ENCODE measurements at places on chromosomes 6 and 20.

GRCh38 chr6:18720075-18720474 is 332.9 kb downstream of the RNF144B start:
- DNase-seq, result no peak

GRCh38 chr6:49522710-49523593 is 23.2 kb downstream of the GLYATL3 start:
- no peak for DNase-seq

- DNase-seq, result peak; percentile 36
These were observed 54.1 kb upstream of the TPD52L1 start for GRCh38 chr6:125099211-125100073.

DNA sequence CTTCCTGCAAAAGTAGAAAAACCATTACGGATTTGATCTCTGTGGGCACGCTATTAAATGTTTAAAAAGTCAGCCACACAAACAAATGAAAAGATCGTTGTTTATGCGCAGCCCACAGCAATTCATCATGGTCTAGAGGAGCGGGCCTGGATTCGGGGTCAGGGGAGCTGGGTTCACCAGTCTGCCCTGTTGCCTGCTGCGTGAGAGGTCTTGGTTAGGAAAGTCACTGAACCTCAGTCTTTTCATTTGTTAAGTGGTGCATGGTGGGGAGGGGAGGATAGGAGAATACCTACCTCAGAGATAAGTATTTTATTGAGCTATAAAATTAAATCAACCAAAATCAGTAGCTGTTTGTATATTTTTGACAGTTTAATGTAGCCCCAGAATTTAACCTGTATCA is 47.3 kb upstream of the FYN start:
- no peak for DNase-seq

DNA sequence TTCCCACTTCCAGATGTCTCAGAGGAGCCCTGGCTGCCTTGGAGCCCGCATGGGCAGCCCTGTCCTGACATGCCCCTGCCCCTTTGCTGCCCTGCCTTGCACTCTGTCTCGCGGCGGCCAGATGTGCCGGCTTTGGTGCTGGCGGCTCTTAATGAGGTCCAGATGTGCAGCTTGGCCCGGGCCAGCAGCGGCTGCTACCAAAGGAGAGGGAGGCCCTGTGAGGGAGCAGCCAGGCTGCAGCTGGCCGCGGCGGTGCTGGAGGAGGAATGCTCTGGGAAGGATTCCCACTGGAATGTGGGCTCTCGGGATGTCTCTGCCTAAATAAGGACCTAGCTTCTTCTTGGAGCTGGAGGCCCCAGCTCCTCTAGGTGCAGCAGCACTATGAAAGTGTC is 72.4 kb downstream of the FGD2 start:
- DNase-seq, result no peak

GRCh38 chr20:63163596-63164483 is 52.1 kb downstream of the YTHDF1 start:
- DNase-seq, result no peak

DNA sequence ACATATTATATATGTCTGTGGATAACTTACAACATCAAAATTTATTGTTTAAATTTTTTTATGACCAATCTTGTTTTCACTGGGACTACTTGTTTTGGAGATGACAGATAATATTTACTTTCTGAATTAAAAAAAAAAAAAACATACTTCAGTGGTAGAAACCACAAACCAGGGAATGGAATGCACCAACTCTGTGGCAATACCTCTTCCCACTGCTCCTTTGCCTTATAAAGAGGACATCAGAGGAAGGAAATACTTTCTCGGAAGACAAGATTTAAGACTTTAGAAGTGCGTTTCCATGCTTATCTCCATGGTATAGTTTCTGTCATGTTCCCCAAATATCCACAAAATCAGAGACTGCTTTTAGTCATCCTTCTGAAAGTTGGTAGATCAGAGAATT is 1241.1 kb upstream of the EYS start:
- DNase-seq, result no peak

DNA sequence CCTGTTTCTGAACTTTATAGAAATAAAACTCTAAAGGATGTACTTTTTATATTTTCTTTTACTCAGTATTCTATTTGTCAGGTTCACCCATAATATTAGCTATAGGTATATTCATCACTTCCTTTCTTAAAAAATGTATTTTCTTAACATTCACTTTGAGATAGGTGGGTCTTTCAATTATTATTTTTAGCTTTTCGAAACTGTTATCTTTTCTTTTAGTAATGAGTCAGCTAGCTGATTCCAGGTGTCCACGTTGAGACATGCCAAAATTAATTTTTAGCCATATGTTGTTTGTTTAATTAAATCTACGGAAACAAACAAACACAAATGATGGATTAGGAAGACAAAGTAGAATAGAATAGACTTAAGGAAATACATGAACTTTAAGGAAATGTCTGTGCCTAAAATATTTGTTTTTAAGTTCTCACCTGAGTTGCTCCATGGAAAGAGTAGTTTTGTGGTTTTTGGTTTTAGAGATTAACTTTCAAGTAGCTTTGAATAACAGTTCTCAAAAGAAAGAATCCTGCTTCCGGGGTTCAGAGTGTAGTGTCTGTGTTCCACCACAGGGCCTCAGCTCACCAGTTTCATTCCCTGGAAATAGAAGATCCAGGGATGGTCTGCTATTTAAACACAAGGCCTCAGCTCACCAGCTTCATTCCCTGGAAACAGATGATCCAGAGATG is 435.0 kb downstream of the HAO1 start:
- no peak for DNase-seq

GRCh38 chr20:44750081-44750805 is 4.6 kb downstream of the KCNK15 start:
- DNase-seq, result no peak

DNA sequence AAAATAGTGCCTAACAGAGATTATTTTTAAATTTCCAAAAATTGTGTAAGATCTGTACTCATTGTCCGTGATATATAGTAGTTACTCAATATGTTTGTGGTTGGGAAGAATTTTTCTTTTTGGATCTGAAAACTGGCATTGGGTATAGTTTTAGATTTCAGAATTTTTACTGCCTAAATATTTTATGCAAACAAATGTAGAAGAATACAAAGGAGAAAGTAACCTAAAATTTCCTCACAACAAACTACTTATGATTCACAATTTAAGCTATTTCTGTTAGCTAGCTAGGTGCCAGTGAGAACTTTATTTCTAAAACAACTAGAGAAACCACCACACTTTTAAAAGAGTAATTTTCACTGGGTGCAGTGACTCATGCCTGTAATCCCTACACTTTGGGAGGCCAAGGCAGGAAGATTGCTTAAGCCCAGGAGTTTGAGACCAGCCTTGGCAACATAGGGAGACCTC is 38.8 kb downstream of the SESN1 start:
- DNase-seq, result no peak

DNA sequence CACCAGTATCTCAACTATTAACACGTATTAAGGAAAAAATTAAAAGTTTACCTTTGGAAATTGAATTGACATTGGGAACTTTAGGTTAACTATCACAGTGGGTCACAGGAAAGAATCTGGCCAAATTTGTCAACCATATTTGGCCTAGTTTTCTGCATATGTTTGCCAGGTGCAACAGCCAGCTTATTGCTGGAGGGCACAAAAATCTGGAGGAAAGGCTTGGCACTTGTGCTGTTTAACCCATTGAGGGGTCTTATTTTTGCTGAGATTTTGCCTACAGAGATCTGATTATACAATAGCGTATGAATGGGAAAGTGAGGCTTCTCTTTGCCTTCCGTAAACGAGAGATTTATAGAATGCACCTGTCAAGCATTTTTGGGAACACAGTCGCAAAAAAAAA is 190.4 kb downstream of the PRL start:
- no peak for DNase-seq

DNA sequence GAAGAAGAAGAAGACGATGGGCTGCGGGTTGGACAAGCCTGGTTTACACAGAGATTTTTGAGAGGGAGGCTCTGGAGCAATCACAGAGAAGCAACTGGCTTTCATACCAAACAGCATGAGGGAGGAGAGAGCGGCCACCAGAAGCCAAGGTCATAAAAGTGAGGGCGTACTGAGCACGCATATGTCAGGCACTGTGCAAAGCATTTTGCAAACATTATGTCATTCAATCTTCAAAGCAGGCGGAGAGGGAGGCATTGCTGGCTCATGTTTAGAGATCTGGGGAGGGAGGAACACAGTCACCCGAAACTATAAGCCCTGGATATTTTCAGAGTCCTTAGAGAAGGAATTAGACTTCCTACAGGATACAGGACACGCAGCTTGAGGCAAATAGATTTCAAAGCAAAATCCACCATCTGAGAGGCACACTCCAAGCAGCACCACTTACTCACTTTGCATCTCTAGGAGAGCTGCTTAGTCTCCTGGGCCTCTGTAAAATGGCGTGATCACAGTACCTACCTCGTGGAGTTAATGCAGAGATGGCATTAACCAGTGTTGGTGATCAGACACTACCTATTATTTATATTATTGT is 24.6 kb downstream of the RAMACL start:
- no peak for DNase-seq

DNA sequence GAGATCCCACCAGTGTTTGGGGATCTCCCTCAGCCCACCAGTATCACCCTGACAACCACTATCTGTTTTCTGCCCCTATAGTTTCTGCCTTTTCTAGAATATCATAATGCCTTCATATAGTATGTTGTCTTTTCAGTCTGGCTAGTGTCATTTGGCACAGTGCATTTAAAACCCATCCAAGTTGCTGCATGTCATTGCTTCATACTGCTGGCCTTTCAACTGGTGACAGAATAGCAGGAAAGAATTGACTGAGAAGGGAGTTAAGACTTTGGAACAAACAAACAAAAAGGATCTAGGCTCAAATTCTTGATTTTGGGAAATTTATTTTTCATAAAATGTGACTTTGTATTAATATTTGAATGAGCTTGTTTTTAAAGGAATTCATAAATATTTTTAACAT is 4.5 kb downstream of the LMBRD1 start:
- DNase-seq, result no peak

GRCh38 chr20:54076259-54076658 is 5.9 kb upstream of the BCAS1 start:
- no peak for DNase-seq

DNA sequence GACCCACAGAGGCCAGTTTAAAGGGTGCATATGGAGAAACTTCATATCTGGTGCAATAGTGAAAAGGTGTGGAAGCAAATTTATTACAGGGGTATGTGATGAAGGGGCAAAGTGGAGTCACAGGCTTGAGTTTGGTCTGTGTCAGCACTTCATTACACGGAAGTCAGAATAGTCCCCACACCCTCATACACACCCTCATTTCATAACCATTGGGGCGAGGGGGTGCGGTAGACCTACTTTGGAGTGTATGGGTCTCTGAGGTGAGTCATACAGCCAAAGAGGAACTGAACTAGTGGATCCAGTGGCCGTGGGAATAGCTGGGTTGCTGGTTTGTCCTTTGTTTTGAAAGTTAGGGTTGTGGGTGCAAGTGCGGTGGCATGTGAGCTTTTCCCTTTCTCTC is 3.3 kb downstream of the TM9SF4 start:
- DNase-seq, result peak; percentile 62

- no peak for DNase-seq
These were observed 336.8 kb downstream of the HDGFL1 start for GRCh38 chr6:22906091-22906549.

DNA sequence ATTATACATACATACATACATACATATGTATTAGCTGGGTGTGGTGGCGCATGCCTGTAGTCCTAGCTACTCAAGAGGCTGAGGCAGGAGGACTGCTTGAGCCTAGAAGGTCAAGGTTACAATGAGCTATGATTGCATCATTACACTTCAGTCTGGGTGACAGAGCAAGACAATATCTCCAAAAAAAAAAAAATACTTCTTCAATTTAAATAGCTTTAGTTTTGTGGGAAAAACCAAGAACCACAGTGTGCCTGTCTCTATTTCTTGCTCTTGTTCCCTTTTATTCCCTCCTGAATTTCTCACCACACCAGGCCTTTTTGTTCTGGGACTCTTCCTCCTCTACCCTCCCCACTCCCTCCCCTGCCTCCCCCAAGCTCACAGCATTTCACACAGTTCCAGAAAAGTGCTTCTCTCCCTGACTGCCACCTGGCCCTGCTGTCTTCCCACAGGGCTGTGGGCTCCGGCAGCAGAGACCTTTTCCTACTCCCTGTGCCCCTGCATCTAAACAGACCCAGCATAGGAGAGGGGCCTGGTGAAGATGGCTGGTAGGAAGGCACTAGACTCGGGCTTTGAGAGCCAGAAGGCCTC is 1.3 kb downstream of the C20orf203 start:
- no peak for DNase-seq

GRCh38 chr6:68679399-68679798 is 44.3 kb downstream of the ADGRB3 start:
- DNase-seq, result no peak

- DNase-seq, result no peak
These were observed 49.5 kb downstream of the ADTRP start for GRCh38 chr6:11729076-11729475.

- DNase-seq, result no peak
These were observed 215.5 kb downstream of the ZDHHC14 start for GRCh38 chr6:157596461-157596860.

DNA sequence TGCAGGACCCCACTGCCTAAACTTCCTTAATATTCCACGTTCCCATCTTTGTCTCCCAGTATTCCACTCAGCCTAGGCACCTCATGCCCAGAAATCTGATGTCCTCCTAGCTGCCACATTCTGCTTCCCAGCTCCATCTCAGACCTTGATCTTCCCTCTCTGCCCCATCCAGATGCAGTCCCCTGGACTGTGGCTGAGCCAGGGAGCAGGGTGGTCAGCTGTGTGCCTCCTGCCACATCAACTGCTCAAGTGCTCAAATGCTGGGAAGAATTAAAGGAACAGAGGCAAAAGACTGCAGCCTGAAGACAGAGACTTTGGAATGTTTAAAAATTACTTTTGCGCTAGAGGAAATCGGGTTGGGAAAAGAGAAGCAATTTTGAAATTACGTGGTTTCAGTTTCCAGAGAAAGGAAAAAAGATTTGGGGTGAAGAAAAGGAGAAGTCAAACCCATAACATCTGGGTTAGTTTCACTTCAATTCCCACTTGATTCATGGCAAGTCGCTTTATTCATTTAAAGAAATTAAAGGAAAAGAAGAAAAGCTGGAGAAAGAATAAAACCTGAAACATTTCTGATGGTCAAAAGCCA is 704.8 kb downstream of the PTPRT start:
- DNase-seq, result no peak

GRCh38 chr20:20831794-20832193 is 119.3 kb upstream of the RALGAPA2 start:
- no peak for DNase-seq

DNA sequence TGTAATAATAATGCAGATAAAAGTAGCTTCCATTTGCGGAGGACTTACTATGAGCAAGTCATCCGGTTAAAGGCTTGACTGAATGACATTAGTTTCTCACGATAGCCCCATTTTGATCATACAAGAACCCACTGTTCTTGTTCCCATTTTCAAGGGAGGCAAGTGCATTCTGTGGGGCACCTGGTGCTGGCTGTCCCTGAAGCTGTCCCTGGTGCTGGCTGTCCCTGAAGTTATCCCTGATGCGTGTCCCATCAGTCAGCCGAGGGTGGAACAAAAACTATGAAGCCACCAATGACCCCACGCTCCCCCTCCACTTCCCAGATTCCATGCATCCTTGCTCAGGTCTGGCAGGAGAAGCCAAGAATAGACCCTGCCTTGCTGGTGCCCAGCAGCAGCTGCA is 95.3 kb downstream of the EDN3 start:
- DNase-seq, result no peak

Measured in bone marrow (tissue), 2 donors.